SJCRH30 (cell line): ENCODE measurements at places on chromosomes 12 and 14. TPM values are rescaled to one million over a fixed set of nuclear protein-coding genes. Genes with fewer than 3 reads are reported as not detected.
A peak's percentile ranks its signal among the peaks of the same experiment; 100 is the strongest.

CLEC1B gene
- total RNA-seq: not detected in 2 replicates

RFX4 gene
- total RNA-seq: 0.40 and 0.56 TPM in 2 replicates

DNA sequence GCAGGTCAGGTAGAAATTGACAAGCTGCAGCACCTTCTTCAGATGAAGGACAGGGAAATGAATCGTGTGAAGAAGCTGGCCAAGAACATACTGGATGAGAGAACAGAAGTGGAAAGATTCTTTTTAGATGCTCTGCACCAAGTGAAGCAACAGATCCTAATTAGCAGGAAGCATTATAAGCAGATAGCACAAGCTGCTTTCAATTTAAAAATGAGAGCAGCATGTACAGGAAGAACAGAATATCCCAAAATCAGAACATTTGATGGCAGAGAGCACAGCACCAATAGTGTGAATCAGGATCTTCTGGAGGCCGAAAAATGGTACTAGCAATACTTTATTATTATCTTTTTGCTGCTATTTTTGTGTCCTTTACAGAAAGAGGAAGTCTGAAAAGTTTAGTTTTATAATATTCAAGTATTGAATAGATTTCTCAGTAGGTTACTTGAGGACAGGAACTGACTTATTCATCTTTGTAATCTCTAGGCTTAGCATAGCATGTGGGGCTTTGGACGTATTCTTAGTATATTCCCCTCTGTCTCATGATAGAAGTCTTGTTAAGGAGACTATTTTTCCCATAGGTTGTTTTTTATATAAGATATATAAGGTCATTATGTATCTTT, 30.8 kb downstream of the BBOF1 start:
- no peak for DNase-seq

- no peak for DNase-seq
Measured at GRCh38 chr14:69010648-69011047, 31.5 kb upstream of the ACTN1 start.

DNA sequence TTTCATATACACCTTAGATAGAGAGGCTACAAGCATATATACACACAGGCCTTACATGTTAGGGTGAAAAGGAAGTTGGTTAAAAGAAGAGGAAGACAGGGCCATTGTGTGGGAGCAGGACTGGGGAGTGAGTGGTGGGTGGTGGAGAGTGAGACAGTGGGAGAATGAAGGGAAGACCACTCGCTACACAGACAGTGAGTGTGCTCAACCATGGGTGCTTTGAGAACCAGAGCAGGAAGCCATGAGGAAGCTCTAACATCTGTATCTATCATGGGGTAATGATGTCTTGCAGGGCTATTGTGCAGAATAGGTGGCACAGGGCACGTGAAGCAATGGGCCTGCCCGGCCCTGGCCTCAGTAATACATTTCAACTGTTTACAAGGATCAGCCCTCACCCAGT, 11.4 kb upstream of the KRT74 start:
- DNase-seq: no peak

GRCh38 chr12:49098035-49098451, 3.4 kb upstream of the DHH start:
- DNase-seq: peak; percentile 68

GPR68 gene
- 0.18 TPM in 1 of 2 replicates, not detected in the other for total RNA-seq

TPH2 gene
- not detected in 2 replicates for total RNA-seq

GRCh38 chr12:79424109-79424721, 266.5 kb downstream of the PAWR start:
- peak; percentile 21 for DNase-seq

DNA sequence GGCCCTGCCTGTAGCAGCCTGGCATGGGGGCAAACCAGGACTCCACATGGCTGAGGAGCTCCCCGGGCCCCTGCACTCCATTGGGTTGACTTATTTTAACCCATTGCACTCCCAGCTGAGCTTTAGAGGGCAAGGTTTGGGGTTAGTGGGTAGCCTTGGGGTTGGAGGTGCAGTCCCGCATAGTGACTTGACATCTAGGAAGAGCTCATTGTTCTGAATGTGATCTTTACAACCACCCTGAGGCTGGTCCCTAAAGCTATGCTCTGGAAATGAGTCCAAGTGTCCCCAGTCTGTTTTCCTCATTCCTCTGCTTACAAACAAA, 36.4 kb downstream of the NFKBIA start:
- DNase-seq: no peak

DNA sequence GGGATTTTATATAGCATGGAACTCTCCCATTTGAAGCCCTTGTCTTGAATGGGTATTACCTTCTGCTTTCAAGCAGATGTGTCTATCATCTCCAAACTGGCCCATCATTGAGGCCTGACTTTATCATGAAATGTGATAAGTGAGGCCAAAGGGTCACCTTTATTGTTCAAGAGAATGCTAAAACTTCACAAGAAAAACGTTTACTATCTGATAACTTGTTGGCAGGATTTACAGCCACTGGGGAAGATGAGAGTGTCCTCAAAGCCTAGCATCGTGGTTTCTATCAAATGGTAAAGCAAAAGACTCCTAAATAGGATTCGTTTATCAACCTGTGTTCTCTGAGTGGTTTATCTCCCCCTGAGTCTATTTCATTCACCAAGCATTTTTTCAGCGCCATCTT, 62.0 kb upstream of the CLMN start:
- no peak for DNase-seq

DNA sequence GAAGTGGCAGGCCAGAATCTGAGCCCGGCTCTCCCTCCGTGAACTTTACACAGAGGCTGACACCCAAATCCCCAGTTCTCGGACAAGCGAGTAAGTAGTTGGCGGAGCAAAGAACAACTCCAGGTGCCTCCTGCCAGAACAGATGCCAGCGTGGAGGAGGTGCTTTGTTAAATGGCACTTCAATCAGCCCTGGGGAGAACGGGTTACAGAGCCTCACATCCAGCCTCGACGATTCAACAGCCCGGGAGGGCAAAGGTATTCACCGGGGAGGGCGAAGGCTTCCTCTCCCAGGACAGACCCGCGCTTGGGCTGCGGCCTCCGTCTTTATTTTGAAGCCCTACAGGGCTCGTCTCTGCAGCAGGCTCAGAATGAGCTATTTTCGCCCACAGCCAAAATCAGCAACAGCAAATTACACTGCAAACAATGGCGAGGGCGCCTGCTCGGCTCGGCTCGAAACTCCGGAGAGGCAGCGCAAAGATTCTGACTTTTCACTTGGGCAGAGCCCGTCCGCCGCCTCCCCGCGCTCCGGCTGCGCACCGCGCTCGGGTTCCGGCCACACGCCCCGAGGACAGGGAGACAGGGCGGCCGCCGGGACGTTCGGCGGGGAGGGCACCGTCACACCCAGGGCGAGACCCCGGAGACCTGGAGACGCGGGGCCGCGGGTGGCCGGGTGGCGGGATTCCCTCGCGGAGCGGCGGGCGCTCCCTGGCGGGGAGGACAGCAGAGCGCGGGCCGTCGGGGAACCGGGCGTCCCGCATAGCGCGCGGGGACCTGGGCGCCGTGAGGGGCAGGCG, 811 bp downstream of the TMCC3 start:
- peak; percentile 36 for DNase-seq

GRCh38 chr14:68306934-68307789, 485.7 kb downstream of the ZFP36L1 start:
- no peak for DNase-seq

GTF2H3 gene
- total RNA-seq: 32.7 and 38.2 TPM in 2 replicates

DNA sequence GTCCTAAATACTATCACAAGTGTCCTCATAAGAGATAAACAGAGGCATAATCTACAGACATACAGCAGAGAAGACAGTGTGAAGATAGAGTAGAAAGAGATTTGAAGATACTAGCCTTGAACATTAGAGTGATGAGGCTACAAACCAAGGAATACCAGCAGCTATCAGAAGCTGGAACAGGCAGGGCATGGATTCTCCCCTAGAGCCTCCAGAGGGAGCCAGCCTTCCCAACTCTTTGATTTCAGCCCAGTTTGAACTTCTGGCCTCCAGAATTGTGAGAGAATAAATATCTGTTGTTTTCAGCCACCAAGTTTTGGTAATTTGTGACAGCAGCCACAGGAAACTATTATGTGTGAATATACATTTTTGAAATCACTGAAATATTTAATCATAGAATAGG, 47.2 kb downstream of the CCDC91 start:
- DNase-seq: no peak

LRRC23 gene
- total RNA-seq: 3.6 and 3.8 TPM in 2 replicates

DNA sequence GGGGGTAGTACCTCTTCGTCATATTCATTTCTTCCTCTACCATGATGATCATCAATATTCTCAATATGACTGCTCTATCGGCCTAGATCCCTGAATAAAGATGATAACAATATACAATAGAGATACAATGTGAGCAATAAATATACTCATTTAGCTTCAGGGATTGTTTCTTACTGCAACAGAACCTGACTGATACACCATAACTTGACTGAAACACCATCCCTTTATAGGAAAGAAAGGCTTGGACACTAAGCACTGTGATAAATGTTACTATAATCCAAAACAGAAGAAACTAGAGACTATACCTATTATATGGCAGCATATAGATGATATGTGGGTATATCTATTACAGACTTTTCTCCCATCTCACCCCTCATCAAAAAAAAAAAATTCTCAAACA, 1.2 kb upstream of the RHOJ start:
- DNase-seq: no peak

- no peak for DNase-seq
Measured at GRCh38 chr12:3913278-3913677, 40.1 kb upstream of the PARP11 start.

- peak; percentile 48 for DNase-seq
Measured at GRCh38 chr12:111311011-111311410, 57.9 kb downstream of the PHETA1 start.

- DNase-seq: no peak
Measured at GRCh38 chr12:51321882-51322281, 2.1 kb downstream of the BIN2 start.

- DNase-seq: no peak
Measured at GRCh38 chr14:25349269-25349668, 299.3 kb upstream of the STXBP6 start.

NEDD8 gene
- total RNA-seq: 296 and 300 TPM in 2 replicates

DNA sequence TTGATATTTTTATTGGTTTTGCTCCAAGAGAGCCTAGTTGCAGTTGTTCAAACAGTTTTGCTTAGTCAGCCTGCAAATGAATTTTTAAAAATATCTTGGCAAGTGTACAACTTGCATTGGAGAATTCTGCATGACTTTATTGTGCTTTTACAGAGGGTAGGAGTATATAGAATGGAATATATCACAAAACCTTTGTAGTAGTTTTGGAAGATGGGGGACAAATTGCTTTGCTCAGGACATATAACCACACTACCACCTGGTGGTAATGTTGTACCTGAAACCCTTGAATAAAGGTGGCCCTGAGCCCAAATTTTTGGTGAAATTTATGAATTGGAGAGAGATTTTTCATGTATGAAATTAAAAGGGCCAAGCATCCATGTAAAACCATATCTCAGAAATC, 645.2 kb downstream of the MED13L start:
- DNase-seq: no peak

GRCh38 chr14:95328729-95329503, 9.2 kb upstream of the CLMN start:
- DNase-seq: no peak

DNA sequence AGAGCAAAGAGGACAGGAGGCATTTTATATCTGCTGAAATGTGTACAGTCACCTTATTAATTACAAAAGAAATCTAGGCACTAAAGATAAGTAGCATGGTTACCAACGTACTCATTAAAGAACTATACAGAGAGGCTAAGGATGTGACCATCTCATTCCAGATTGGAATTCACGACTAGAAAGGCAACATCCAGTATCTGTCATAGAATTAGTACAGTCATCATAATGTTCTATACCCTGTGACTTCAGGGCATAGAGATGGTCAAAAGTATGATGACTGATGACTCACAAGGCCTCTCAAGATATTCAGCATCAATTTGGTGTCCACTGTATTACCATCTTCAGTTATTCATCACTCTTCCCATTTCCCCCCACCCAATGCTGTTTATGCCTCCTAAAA, 144.0 kb upstream of the PLEKHG7 start:
- DNase-seq: no peak

CREBL2 gene
- 7.6 and 7.9 TPM in 2 replicates for total RNA-seq

GRCh38 chr12:82848845-82849244, 162.1 kb downstream of the TMTC2 start:
- DNase-seq: no peak

DNA sequence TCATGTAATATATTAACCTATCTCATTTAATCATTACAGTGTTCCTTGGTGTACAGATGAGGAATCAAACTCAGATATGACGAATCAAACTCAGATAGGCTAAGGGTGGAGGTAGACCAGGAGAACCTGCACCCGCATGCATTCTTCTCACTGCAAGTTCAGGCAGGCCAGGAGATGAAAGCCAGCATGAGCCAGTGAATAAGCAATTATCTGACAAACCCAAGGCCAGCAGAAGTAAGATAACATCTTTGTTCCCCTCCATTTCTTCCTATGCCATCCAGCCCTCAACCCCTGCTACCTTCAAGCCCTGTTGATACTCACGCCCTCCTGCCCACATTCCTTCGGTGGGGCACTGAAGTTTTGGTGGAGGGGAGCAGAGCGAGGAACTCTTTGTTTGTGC, 152.2 kb downstream of the ETV6 start:
- DNase-seq: no peak

CAPZA3 gene
- not detected in 2 replicates for total RNA-seq

MYO1H gene
- total RNA-seq: not detected in 2 replicates

GRCh38 chr12:45637706-45638105, 91.8 kb upstream of the ARID2 start:
- DNase-seq: no peak

DNA sequence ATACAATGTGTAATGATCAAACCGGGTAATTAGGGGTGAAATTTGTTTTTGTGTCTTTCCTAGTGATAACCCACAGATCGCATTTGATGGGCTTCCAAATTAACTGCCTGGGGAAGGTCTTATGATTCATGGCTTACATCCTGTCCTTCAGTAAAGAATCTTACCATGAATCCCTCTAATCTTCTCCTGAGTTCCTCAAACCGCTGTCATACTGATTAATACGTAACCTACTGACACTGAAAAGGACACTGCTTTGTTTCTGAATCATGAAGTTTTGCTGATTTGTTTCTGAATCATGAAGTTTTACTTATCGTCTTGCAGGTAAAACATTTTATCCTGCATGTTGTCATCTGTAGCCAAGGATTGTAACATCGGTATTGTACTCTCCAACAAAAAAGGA, 52.0 kb upstream of the CRY1 start:
- DNase-seq: no peak

C12orf54 gene
- total RNA-seq: 0.23 and 0.34 TPM in 2 replicates
